ENCODE measurements at places on chromosomes 12 and 14.

DNA sequence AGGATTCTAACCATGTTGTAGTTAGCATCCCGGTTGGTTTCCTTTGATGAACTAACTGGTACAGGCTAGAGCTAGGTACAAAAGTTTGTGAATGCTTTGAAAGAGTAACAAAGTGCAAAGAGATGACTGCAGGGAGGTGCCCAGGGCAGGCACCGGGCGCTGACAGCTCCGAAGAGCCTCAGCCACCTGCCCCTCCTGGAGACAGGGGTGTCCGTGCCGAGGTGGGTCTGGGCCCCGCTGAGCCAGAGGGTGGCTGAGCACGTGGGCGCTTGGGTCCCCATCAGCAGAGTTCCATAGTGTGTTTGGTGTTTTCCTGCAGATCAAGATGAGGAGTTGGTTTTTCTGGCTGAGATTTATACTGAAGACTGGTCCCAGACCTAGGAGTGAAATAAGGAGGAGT, 19.9 kb downstream of the PRKAB1 start:
- no peak for DNase-seq

DNA sequence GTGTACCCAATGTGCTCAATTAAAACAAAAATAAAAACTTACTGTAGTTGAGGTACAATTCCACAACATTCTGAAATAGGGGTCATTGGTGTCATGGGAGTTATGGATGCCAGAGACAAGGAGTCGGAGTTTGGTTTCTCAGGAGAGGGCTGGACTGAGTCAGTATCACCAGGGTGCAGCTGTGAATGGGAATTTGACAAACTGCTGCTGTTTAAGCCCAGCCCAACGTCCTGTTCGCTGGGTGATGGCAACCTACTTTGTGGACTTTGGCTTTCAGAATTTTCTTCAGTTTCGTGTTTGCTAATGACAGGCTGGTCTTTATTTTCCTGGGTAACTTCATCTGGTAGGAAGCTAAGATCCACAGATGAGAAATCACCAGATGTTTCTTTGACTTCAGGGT, 3.9 kb downstream of the TBPL2 start:
- DNase-seq, result no peak

DNA sequence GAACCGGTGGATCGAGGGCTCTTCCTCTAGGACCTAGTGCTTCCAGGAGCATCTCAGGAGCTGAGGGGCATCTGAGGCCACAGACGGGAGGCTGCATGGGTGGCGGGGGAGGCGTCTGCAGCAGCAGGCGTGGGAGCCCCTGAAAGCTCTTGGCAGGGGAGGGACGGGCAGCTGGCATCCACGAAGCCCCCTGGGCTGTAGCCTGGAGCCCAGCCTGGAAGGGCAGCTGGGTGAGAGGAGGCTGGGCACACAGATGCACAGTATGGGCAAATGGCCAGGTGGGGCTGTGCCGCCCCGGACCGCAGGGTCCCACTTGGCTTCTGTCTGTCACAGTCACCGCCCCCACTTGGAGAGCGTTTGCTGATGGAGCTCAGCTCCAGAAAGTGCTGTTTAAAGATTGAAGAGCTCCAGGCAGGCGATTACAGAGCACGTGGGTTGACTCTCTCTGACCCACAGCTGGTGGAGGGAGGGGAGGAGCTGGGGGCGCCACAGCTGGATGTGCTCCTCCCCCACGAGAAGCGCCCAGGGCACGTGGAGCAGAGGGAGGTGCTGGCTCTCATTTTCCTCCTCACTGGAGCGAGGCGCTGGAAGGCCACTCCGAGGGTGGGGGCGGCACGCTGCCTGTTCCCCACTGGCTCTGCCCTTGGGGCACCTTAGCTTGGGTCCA, 155.0 kb upstream of the C14orf180 start:
- no peak for DNase-seq

GRCh38 chr14:85442996-85443395, 86.9 kb upstream of the FLRT2 start:
- no peak for DNase-seq

DNA sequence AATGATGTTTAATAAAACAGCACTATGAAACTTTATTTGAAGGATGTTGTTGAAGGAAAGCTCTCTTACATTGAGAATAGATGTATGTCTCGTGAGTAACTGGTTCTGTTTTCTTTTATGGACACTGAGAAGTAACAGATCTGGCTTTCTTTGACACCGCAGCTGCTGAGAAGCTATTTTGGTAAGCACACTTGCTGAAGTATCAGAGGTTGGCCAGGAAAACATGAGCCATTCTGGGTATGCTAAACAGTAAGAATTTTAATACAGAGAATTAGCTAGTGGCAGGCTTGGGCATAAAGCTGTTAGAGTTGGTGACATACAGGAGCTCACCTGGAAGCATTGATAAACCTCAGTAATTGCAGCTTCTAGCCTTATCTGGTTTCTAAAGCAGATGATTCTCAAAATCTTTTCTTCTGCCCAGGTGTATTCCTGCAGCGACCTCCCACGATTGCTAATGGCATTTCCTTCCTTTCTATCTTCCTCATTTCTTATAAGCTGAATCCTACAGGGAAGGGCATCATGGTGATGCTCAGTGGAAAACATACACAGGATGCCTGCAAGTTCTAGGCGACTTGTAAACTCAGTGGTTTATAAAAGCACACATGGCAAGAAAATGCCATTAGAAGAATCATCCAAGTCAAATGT, 291.6 kb upstream of the SLC16A7 start:
- DNase-seq, result no peak

DNA sequence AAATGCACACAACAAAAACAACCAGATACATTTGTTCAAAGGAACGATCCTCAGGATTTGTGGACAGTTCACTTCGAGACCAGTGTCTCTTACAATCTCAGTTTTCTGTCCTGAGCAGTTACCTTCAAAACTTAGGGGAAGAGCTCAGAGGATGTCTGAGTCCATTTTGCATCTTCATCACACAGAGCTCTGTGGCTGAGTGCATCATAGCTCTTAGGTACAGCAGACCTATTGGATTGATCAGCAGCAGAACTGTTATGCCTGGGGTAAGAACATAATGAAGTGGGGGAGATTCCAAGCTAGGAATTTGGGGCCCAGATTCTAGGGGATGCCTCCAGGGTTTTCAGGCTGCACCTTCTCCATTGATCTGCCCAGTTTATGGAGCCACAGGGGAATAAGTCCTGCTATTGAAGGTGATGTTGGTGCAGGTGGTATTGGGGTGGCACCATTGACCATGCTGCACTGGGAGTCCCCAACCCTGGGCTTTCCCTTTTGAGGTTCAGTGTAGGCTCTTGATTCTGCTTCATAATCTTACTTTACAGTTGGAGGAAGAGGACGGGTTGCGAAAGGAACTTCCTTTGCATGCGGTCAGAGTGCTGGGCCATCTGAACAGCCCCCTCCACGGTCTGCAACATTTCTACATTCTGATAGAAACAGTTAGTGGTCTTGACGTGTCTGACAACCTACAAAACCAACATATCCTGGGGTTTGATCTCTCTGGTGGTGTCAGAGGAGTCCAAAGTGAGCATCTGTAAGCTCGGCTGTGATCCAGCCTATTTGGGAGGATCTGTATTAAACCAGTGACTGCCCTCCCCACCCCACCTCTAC, 112.8 kb downstream of the CHST11 start:
- peak; percentile 26 for DNase-seq

DNA sequence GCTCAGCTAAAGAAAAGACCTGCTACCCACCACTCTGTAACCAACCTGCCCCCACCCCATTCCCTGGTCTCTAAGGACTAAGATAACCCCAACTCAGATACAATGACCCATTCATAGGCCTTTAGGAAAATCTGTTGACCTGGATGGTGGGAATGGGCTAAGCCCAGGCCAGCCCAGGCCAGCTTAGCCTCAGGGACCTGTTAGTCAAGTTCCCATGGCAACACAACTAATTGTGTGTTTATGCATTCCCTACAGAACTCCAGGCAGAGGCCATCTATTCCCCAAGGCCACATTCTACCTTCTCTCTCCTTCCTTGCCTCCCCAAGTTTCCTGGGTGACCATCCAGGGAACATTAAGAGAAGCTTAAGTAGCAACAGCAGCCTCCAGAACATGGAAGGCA, 16.1 kb upstream of the KRT8 start:
- no peak for DNase-seq

- DNase-seq, result no peak
Measured at GRCh38 chr12:49541140-49541861, 2.5 kb downstream of the KCNH3 start.

DNA sequence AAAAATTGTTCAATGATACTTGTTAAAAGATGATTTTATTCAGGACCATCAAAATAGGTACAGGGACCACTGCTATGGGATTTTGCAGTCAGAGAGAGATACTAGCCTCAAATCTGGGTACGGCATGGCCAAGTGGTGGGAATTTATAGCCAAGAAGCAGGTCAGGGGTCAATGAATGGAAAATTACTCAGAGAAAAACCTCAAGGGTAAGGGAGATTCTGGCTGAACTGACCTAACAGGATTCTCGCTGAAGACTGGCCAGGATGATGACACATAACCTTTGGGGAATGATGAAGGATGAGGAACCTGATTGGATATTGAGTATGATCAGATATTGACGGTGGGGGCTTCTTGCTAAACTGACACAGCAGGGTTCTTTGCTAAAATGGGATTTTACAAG, 32.7 kb downstream of the DEPDC4 start:
- no peak for DNase-seq

DNA sequence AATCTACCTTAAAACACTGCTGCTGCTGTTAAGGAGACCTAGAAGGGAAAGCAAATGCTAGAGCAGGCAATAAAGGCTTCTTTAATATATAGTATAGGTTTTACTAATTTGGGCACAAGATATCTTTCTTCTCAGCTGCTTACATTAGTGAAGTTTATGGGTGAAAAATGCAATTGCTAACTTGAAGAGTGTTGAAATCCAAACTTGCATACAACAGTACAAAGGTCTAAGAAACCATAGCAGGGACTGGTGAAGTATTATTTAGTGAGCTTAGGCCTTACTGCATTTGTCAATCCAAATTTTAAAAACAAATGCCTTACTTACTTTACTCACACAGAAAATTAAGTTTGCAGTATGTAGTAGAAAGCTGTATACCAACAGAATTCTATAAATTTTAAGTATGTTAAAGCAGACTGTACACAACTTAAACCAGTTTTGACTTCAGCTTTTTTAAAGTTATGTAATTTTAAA, 1.4 kb upstream of the AP4S1 start:
- no peak for DNase-seq

DNA sequence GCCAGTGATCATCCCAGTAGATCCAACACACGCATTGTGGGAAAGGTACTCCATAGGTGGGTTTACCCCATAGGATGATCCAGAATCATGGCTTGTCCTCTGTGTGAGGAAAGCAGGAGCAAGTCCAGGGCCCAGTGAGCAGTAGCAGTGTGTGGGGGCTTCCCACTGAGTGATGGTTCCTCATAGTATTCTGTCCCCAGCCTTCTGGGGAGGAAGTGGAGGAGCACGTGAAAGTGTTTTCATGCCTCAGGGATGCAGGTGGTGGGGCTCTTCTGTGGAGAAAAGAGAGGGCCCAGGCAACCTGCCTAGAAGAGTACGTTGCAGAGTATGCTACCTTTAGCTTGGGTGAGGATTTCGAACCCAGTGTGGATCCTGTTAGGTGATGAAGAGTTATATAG, 56.5 kb downstream of the SUSD6 start:
- DNase-seq, result no peak

DNA sequence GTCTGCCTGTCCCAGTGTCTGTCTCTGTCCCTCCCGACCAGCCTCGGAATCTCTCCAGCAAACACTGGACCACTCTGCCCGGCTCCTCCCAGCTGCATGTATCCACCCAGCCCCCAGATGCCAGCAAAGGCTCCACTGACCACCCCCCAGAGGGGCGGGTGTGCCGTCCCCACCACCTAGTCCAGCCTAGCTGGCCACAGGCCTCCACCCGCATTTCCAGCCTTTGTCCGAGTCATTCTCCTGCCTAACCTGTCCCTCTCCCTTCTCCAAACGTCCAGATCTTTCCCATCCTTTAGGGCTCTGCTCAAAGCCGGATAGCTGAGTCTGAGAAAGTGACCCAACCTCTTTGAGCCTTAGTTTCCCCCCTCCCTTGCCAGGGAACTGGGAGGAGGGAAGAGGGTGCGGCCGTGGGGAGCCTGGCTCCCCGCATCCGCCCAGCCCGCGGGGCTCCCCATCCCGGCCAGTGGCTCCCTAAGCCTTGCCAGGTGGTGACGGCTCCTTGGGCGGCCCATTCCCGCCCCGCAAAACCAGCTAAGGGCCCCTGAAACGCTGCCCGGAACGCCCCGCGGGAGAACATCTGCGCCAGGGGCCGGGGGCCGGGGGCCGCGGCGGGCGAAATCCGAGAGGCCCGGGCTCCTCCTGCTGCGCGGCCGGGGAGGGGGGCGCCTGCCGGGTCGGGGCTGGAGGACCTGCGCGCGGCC, 34.6 kb upstream of the ANKRD9 start:
- no peak for DNase-seq

DNA sequence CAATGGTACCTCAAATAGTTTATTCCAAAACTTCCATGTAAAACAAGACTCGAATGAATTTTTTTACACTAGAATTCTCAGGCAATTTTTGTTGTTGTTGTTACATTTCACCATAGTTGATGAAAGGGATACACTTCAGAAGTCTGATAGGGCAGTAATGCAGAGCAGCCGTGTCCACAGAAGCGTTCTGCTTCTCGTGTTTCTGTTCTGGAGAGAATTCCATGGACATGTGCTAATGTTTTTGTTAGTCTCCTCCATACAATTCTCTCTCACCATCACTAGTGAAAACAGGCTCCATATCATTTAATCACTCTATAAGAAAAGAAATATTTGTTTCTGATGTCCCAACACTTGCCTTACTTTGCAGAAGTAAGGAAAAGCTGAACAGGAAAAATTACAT, 606.1 kb downstream of the SLC16A7 start:
- no peak for DNase-seq

- no peak for DNase-seq
Measured at GRCh38 chr12:116964054-116965050, 53.6 kb downstream of the FBXW8 start.

DNA sequence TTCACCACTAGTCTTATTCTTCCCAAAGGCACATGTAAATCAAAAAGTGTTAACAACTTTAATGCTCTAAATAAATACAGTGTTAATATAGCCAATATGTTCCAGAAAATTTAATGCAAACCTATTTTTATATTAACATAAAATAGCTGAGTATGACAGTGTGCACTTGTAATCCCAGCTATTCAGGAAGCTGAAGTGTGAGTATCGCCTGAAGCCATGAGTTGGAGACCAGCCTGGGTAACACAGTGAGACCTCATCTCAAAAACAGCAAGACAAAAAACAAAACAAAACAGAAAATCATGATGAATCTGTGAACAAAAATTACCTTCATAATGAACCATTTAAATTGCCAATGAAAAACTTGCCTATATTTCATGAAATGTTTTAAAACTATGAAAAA, 798.9 kb downstream of the SLC6A15 start:
- no peak for DNase-seq

- DNase-seq, result no peak
Measured at GRCh38 chr12:2258025-2258424, 205.2 kb downstream of the CACNA1C start.

- no peak for DNase-seq
Measured at GRCh38 chr14:24377657-24378056, 9.7 kb downstream of the NFATC4 start.

- no peak for DNase-seq
Measured at GRCh38 chr12:92623386-92623785, 79.4 kb upstream of the PLEKHG7 start.

Data from effector CD4-positive, alpha-beta T cell (primary cell).